ENCODE measurements at places on chromosomes 7 and 10.

DNA sequence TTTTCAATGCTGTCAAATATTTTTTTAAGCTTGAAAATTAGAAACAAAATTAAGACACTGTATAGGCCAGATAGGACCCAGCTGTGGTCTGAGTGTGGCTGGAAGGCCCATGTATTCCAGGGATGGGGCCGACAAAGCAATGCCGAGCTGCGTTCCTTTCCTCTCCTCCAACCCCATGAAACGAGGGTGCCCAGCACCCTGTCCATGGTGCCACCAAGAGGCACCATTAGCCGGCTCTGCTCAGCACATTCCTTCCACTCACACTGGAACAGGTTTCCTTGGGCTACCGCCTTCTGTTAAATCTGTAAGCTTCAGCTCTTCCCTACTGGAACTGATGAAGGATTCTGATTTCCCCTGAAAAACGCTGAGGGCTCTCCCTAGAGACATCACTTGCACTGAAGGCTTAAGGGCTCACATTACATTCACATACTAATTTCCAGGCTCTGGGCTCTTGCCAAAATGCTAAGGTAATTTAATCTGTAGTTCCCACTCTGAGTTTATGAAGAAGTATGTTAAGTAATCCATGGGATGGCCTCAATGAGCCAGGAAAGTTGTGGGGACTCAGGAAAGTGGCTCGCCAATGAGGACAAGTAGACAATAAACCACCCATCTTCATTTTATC is 73.7 kb upstream of the CAMK2B start:
- peak; percentile 34 for DNase-seq

GRCh38 chr10:110681023-110681681 is 37.0 kb downstream of the RBM20 start:
- DNase-seq: peak; percentile 30

- DNase-seq: no peak
These were observed 15.5 kb downstream of the STX1A start for GRCh38 chr7:73703757-73704639.

GRCh38 chr7:4500812-4501211 is 181.3 kb upstream of the FOXK1 start:
- no peak for DNase-seq

- no peak for DNase-seq
These were observed 7.7 kb upstream of the MINDY3 start for GRCh38 chr10:15868006-15868405.

All from NCI-H1092 (cell line).